ENCODE measurements at places on chromosomes 1 and 21.

GRCh38 chr1:193102662-193103061, 2.6 kb downstream of the GLRX2 start:
- no peak for DNase-seq

DNA sequence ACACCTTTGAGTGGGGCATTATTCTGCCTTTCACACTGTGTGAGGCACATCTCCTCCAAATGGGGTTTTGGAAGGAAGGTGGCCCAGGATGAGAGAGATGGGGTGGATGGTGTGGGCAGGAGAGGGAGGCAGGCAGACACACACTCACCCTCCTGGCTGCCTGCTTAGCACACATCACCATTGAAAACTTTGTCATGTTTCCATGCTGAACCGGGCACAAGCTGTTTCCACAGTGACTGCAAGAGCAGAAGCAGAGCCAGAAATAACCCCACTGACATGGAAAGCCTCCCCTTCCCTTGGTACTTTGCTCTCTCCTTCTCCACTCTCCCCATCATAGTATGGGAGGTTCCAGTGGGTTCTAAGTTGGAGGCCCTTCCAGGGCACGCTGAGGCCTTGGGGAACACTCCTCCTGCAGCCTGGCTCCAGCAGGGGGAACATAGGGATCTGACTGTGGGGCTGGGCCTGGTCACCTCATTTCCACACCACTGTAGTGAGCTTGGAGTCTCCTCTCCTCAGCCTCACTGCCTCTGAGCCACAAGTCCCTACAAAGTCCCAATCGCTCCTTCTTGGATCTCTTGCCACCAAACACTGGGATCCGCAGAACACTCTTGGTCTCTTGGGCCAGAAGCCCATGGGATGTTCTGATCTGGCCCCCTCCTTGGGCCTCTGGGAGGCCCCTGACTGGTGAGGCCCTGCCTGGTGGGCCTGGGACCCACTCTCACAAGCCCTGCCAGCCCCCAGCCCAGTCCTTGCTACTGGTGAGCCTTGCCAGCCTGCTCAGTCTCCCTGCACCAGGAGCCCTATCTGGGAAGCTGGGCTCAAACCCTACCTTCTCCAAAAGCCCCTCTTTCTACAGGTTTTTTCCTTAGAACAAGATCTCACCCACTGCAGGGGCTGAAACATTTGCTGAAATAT, 163.0 kb upstream of the EDN2 start:
- no peak for DNase-seq

- no peak for DNase-seq
Observed at GRCh38 chr1:74629283-74629682, 44.3 kb downstream of the ERICH3 start.

DNA sequence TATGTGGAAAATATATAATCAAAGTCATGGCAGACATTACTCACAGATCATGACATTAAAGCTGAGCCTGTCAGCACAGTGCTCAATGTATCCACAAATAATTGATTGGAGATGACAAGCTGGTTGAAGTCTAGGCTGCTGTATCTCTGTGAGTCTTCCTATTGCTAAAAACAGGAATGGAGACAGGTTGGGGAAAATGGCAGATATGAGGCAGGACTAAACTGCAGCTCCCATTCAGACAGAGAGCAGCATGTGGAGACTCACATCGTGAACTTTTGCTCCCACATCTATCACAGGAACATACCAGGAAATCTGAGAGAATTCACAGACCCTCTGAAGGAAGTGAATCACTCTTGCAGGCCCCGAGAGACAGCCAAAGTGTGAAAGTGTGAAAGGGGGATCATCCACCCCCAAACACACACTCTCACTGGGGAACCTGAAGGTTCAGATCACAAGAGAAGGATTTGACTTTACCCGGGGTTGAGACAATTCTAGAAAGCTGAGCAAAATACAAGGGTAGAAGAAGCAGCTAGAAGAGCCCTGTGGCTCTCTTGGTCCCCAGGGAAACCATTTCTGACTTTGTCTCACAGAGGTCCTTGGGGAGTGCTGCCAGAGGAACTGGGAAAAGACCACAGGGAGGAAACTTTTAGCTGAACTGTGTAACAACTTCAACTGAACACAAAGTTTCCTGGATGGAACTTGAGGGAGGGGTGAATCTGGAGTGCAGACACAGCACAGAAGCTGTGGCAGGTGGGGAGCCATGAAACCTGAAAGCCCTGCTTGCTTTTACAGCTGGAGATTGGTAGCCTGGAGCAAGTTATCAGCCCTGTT, 173.4 kb downstream of the S1PR1 start:
- DNase-seq, result no peak

GRCh38 chr1:22428672-22429071, 23.0 kb upstream of the ZBTB40 start:
- peak; percentile 73 for DNase-seq

DNA sequence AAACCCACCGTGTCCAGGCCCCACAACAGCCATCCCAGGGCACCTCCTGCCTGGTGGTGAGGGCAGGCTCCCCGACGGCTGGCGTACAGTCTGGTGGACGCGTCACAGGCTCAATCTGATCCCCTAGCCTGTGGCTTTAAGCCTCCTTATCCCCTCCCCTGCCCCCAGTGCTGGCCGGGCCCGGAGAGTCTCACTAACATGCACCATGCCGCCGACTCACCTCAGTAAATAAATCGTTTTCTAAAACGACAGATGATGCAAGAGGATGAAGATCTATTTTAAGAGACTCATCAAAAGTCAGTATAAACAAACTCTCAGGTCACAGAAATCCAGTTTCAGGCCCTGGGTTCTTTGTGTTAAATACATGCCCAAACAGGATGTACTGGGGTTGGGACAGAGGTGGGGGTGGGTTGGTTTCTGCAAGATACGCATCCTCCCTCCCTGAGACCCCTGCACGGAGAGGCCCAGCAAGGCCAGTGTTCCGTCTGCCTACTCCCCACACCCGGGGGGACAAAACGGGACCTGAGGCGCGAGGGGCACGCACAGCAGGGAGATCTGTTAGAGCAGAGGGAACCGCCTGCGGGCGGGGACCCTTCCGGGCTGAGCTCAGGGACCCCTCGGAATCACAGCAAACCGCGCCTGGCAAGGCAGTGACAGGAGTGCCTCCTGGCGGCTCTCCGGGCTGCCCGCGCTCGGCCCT, 3.1 kb downstream of the PANK4 start:
- DNase-seq, result no peak

DNA sequence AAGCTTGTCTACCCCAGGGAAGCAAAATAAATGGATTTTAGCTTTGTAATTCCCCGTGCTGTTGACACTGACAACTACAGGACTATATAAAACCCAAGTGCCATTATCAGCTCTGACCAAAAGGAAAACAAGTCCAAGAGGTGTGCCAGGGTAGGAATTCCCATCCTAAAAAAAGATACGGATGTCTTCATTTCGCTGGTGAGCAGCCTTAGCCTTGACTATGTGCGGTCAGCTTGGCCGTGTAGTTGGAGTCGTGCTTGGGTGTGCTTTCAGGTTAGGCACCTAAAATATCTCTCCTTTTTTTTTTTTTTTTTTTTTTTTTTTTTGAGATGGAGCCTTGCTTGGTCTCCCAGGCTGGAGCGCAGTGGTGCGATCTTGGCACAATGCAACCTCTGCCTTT, 28.9 kb upstream of the ACTN2 start:
- DNase-seq, result no peak

GRCh38 chr1:227886503-227886961, 61.2 kb downstream of the WNT9A start:
- no peak for DNase-seq

DNA sequence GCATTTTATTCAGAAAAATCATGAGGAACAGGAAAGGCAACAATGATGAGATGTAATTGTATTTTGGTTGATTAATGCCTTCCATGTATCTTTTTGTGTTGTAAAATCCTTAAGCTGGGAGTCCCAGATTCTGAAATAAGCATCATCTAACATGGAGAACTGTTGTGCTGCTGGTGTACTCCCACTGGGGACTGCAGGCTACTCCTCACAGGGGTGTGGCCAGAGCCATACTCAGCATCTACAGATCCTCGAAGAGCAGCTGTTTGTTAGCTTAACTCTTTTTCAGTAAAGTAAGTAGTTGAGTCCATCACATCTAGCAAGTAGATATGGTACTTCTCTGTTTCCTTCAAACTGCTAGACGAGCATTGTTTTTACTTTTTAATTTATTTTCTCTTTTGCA, 358.0 kb downstream of the BRINP3 start:
- DNase-seq, result no peak

- DNase-seq, result no peak
Observed at GRCh38 chr1:84242641-84243040, 58.9 kb upstream of the SAMD13 start.

- DNase-seq, result no peak
Observed at GRCh38 chr1:156668801-156669637, 8.2 kb downstream of the NES start.

DNA sequence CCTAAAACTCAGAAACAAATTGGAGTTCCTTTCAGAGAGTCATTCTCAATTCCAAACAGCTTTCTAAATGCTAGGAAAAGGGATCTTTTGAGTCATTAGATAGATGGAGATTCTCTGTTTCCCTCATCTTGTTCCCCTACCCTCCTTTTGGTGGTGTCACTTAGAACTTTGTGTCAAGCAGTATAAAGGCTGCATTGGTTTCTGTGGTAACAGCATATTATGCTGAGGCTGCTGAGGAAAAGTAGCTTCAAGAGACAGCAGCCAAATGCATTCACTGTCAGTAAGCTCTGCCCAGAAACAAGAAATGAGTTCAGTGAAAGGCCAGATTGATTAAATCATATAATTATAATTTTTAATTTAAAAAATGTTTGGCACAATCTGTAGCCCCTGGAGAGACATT, 144.1 kb downstream of the LRRC40 start:
- no peak for DNase-seq

DNA sequence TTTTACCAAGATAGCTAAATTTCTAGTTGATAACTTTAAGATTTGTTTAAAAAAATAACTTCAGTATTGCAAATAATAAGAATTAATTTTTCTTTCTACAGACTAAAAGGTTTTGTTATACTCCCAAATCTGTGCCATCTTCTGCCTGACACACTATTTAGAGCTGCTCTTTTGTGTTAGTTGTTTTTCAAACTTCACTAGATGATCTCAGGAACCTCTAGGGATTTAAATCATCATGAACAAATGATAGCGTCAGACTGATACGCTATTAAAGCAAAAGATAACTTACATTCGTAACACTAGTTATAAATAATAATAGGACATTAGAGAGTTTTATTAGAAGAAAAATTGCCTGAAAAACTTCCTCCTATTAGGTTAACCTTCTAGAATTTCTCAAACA, 243.1 kb upstream of the CXADR start:
- DNase-seq, result no peak

DNA sequence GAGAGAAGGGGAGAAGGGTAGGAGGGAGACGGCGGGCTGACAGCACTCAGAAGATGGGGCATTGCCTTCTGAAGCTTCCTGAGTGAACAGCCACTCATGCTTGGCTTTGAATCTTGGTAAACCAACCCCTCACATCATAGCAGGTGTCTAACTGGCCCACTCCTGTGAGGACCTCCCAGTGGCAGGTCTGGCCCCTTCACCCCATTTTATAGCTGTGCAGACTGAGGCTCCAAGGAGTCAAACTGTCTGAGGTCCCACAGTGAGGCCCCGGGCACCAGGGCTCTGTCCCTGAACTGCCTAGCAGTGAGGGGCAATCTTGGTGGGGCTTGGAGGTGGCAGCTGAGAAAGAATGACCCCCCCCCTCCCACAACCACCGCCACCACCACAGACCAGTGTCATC, 41.0 kb downstream of the SDC3 start:
- DNase-seq, result no peak

GRCh38 chr1:53622531-53622930, 116.4 kb downstream of the GLIS1 start:
- DNase-seq, result no peak

GRCh38 chr1:153661111-153661708, 2.7 kb downstream of the SNAPIN start:
- no peak for DNase-seq

DNA sequence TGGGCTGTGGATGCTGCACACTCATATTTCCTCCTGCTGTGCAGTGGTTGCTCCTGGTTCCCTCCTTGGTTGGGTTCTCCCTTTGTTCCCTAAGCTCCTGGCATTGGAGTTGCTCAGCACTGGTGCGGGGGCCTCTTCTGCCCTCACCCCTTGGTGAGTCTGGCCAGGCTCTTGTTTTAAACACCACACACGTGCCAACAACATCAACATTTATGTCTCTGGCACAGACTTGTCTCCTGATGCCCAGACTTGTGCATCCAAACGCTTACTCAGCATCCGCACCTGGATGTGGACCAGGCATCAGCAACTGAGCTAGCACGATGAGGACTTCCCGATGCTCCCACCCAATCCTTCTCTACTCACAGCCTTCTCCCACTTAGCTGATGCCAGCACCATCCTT, 627.6 kb downstream of the NPHP4 start:
- no peak for DNase-seq

GRCh38 chr1:28241638-28242241, 5.8 kb downstream of the ATP5IF1 start:
- no peak for DNase-seq

GRCh38 chr1:246959944-246960693, 28.4 kb upstream of the AHCTF1 start:
- DNase-seq, result no peak

DNA sequence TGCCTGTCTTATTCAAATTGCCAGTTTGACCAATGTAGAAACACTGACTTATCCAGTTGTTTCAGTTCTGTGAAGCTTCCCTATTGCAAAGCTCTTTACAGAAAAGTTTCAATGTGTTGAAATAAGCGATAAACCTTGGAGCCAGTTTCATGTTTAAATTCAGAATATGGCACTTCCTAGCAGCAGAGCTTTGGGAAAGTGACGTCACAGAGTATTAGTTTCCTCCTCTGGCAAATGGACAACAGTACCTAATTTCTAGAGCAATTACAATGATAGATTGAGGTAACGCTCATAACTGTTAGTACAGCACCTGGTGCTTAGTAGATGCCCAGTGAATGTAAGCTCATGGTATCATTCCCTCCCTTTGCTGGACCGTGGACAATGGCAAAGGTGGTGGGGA, 527.5 kb upstream of the DAB1 start:
- no peak for DNase-seq

- no peak for DNase-seq
Observed at GRCh38 chr21:42660118-42660470, 6.7 kb downstream of the PDE9A start.

DNA sequence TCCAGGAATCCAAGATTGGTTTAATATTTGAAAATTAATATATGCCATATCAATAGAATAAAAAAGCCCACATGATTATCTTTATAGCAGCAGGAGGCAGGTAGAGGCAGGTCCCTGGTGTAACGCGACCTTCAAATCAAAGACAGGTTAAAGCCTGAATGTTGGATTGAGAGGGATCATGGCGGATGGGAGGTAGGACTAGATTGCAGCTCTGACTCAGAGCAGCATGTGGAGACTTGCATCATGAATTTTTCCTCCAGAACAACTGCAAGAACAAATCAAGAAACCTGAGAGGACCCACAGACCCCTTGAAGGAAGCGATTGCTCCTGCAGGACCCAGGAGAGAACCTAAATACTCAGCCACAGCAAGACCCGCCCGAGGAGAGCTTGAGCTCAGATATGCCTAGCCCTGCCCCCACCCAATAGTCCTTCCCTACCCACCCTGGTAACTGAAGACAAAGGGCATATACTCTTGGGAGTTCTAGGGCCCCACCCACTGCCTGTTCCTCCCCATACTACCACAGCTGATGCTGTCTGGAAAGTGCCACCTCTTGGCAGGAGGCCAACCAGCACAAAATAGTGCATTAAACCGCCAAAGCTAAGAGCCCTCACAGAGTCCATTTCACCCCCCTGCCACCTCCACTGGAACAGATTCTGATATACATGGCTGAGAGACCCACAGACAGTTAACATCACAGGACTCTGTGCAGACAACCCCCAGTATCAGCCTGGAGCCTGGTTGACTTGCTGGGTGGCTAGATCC, 19.5 kb downstream of the S100B start:
- no peak for DNase-seq

GRCh38 chr1:100411574-100411973, 59.3 kb downstream of the CDC14A start:
- DNase-seq, result no peak

GRCh38 chr1:236830560-236830959, 35.5 kb downstream of the MTR start:
- no peak for DNase-seq

Measured in NCI-H2029 treated with DMSO at 0.1 percent for 48 hours (cell line).